ENCODE measurements at places on chromosomes 3 and 15. TPM values are rescaled to one million over a fixed set of nuclear protein-coding genes. Genes with fewer than 3 reads are reported as not detected.

DNA sequence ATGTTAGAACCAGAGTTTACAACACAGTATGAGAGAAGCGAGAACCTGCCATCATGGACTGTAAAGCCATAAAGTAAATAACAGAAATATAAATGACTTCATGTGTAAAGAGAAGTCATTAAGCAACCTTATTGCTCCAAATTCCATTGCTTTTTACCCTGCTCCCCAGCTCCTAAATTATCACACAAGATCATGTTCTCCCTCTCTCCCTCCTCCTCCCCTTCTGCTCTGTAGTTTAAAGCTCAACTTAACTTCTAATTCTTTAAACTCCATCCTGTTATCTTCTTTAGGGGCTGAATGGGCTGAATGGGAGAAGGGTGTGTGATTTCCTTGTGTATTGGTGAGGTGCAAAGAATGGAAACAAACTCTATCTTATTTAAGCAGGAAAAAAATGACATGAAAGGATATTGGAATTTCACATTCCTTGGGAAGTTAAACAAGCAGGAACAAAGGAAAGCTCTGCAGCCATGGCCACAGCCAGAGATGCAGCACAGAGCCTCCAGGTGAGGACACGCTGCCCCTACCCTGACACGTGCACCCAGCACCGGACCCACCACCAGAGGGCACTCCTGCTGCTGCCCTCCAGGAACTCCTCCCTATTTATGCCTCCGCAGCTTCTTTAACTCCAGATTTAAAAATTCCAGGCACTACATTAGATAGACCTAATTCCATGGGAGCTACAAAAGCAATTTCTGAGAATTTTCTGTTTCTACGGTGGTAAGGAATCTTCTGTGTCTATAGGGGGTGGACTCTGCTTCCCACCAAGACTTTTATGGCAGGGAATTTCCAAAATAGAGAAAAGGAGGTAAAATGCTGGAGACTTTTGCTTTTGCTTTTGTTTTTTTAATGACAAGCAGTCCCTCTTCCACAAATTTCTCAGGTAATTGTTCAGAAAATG, 76.9 kb upstream of the ABI3BP start:
- DNase-seq = peak; percentile 50
- peaks cover 9% of the 10 kb centered on the region for H3K4me1 ChIP-seq
- H3K27me3 ChIP-seq = no peaks in the 10 kb centered on the region
- no peak overlapping the region for H3K4me3 ChIP-seq

DNA sequence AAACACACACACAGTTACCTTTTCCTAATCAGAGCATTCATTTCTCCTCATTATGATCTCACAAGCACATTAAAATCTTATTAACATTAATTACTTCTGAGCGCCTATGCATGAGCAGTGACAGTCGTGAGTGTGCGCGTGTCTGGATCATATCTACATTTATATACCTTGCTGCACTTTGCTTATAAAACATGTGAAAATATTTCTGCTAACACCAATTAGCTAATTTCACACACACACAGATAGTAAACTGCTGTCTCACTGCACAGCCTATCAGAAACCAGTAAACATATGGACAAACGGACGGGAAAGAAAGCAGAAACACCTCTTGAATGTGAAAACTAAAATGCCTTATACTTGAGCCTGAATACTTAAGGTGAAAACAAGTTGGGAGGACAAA, 64.8 kb downstream of the ZBTB20 start:
- H3K4me3 ChIP-seq = no peak overlapping the region
- no peak overlapping the region for H3K27ac ChIP-seq
- H3K27me3 ChIP-seq = no peaks in the 10 kb centered on the region
- no peaks in the 10 kb centered on the region for H3K36me3 ChIP-seq
- no peaks in the 10 kb centered on the region for H3K4me1 ChIP-seq
- DNase-seq = no peak

DNA sequence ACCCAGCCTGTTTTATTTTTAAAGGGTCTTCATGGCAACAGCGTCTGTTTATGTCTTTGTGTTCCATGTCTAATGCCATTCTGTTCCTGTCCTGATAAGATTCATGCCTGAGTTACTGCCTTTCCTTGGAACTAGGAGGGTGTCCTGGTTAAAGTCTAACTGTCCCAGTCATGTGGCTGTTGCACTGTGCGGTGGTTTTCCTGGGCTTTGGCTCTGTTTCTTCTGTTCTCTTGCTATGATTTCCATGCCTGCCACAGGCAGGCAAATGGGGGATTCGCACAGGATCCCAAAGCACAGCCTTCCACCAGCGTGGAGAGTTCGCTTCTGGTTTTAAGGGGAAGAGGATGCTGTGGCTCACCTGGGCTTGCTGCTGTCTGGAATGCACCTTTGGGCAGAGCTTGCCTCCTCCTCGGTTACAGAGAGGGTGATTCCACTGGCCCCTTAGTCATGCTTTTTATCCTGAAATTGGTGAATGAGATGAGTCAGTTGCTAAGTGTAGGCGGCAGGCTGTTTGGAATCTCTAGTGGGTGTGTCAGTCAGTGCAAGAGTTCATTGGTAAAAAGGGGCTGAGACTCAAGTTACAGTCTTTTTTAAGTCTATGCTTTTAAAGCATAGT, 86.8 kb downstream of the CCK start:
- H3K27ac ChIP-seq = peak overlapping the region; percentile 71
- H3K4me1 ChIP-seq = peaks cover 28% of the 10 kb centered on the region
- H3K36me3 ChIP-seq = peaks cover 4% of the 10 kb centered on the region
- H3K4me3 ChIP-seq = peak overlapping the region; percentile 3
- no peak for DNase-seq
- H3K27me3 ChIP-seq = no peaks in the 10 kb centered on the region

Gene CTXN2
- 0.38 TPM for total RNA-seq
